ENCODE measurements at places on chromosomes 4 and X.

- DNase-seq: no peak
These were observed 104.3 kb downstream of the CORIN start for GRCh38 chr4:47733302-47734175.

DNA sequence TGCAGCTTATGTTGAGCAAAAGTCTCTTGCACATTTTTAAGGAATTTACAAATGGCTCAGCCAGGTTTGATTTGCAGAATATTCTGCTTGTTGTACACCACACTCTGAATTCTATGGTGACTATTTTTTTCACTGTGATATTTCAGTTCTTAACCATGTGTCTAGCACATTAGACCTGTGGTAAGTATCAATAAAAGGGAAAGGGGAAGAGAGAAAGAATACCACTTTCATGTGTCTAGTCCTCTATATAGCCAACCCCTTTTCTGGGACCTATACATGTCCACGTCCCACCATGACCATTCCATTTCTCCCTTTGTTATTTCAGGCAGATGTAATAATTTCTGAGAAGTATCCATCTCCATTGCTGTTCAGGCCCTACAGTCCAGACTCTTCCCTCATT, 121.3 kb upstream of the PNPLA4 start:
- no peak for DNase-seq

DNA sequence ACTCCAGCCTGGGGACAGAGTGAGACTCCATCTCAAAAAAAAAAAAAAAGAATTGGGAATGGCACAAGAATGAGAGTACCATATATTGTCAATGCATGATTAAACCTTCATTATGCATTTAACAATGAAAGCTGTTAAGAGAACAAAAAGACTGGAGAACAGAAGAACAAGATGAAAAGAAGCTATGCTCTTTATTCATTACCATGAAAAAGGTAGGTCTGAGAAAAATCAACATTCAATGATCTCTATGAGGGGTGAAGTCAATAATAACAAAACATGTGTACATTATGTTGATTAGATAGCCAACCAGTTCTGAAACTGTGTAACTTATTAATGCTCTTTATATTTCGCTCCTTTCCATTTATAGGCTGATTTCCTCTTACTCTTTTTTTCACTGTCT, 100.9 kb downstream of the BRWD3 start:
- no peak for DNase-seq

GRCh38 chr4:72702948-72703347, 133.9 kb upstream of the ADAMTS3 start:
- no peak for DNase-seq

DNA sequence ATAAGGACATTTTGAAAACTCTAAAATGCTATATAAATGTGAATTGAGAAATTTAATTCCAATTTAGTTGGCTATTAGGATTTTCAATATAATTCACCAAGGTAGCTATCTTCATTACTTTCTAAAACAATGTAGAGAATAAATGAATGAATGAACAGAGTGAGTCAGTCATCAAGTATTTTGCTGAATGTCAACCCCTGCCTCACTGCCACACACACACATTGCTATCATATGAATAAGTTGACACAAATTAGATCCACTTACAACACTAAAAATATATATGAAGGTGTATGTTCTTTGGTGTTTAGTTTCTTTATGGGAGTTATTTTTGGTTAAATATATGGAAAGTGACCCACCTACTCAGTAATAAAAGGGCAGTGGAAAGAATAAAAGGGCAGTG, 141.4 kb upstream of the SMIM10 start:
- no peak for DNase-seq

DNA sequence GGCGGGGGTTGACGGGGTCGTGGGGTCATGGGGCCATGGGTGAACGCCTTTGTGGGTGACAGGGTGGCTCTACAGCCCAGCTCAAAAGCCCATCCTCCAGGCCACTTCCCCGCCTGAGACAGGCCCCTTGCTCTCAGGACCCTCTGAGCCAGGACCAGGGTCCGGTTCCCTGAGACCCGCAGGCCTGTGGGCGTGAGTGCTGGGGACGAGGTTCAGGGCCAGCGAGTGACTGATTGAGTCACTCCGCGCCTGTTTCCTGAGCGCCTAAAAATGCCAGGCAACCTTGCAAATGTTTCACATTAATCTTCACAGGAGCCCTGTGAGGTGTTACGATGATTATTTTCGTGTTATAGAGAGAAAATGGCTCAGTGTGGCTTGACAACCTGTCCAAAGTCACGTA, 97.8 kb downstream of the ZNF674 start:
- no peak for DNase-seq

Measured in stimulated activated CD8-positive, alpha-beta memory T cell treated with anti-CD3 and anti-CD28 coated beads, Interleukin-15, amount 100 ng/mL, for 4 hours (primary cell).